ENCODE measurements at places on chromosomes 6 and 20.

GRCh38 chr6:147065786-147066185, 138.4 kb upstream of the STXBP5 start:
- H3K36me3 ChIP-seq: no peaks in the 10 kb centered on the region
- no peak for DNase-seq
- H3K27ac ChIP-seq: no peak overlapping the region
- no peaks in the 10 kb centered on the region for H3K27me3 ChIP-seq

GRCh38 chr6:91276315-91276714, 689.4 kb upstream of the MAP3K7 start:
- no peak overlapping the region for H3K27ac ChIP-seq
- no peaks in the 10 kb centered on the region for H3K27me3 ChIP-seq

DNA sequence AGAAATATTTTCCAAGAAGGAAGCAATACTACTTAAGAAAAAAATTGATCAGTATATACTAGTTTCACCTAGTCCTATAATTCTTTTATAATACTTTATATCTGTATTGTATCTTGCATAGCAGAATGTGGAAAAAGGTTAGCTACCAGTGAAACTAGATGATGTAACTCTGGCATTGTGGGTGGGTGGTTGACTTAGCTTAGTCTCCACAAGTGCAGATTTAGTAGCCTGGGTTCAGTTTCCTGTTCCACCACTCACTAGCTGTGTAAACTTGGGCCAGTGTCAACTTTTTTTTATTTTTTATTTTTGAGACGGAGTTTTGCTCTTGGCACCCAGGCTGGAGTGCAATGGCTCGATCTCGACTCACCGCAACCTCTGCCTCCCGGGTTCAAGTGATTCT, 2.0 kb downstream of the MUC21 start:
- H3K4me3 ChIP-seq: no peak overlapping the region
- H3K27me3 ChIP-seq: peaks cover 14% of the 10 kb centered on the region
- H3K4me1 ChIP-seq: peaks cover 10% of the 10 kb centered on the region

DNA sequence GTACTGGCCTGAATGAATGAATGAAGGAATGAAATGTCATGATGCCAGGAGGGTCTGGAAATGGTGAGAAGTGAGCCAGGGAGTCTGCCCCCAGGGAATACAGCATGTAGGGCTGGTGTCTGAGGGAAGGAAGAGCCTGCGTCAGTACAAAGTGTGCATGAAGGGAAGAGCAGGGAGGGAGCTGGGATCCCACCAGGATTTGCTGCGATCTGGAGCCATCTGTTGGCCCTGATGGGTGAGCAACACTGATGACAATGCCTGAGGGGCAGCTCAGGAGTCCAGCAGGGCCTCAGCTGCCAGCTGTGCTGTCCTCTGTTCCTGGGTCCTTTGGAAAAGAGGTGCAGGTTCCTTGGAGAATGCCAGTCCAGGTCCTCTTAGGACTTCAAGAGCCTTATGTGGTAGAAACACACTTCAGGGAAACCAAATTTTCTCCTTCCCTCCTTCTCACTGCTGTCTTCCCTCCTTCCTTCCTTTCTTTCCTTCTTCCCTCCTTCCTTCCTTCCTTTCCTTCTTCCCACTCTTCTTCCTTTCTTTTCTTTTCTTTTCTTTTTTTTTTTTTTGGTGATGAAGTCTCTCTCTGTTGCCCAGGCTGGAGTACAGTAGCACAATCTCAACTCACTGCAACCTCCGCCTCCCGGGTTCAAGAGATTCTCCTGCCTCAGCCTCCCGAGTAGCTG, 11.5 kb downstream of the BPI start:
- no peak overlapping the region for H3K27ac ChIP-seq
- H3K36me3 ChIP-seq: no peaks in the 10 kb centered on the region
- H3K4me3 ChIP-seq: no peak overlapping the region
- H3K4me1 ChIP-seq: no peaks in the 10 kb centered on the region
- no peak for DNase-seq
